ENCODE measurements at places on chromosomes 2 and 18.

DNA sequence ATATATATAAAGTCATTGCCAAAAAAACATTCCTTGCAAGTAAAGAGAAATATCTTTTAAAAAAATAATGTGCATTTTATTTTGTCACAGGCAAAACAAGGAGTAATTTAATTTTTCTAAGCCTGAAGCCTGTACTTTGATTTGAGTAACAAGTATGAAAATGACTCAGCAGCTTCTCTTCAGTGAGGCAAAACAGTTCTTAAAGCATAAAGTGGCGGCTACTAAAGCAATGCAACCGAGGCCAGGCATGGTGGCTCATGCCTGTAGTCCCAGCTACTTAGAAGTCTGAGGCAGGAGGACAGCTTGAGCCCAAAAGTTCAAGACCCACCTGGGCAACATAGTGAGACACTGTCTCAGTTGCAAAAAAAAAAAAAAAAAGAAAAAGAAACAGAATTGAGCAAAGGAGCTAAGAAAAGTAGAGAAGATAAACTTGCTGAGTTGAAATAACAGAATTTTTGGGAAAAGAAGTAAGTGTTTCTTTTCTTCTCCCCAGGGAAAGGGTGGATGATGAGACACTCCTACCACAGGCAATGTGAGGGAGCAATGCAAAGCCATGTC, 29.6 kb downstream of the DOK1 start:
- DNase-seq, result no peak

- DNase-seq, result no peak
Observed at GRCh38 chr18:64044616-64045015, 74.7 kb downstream of the SERPINB8 start.

DNA sequence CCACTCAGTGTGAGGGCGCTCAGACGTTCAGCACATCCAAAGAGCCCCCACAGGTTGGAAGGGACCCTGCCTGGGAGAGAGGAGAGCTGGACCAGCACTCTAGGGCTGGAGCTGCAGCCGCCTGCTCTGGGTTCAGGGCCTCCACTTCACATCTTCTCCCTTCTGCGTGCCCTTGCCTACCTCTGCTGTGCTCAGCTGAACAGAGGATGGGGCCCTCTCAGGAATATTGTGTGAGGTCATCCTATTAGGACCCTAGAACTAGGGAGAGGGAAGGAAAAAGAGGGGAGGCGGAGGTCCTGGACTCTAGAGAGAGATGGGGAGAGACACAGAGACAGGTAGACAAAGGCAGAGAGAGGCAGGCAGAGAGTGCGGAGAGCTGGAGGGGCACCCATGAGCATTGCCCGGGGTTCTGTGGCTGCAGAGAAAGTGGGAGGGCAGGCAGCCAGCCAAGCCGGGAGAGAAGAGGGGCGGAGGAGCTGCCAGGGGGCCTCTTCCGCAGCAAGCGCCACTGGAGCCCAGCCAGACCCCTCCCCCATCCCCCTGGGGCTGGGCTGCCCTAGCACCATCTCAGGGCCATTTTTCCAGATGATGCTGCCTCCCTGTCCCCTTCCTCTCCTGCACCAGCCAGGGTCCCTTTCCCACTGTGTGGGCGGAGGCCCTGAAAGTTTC, 8.3 kb upstream of the TNS1 start:
- no peak for DNase-seq

GRCh38 chr2:174970092-174970491, 35.1 kb downstream of the CHN1 start:
- no peak for DNase-seq

All from stimulated activated CD4-positive, alpha-beta T cell treated with anti-CD3 and anti-CD28 coated beads, Interleukin-1b, Interleukin-23, amount 100 ng/mL, for 4 hours (primary cell).